ENCODE measurements at places on chromosomes 12 and 14. TPM values are rescaled to one million over a fixed set of nuclear protein-coding genes. Genes with fewer than 3 reads are reported as not detected.

Gene SPX
- 2.8 TPM for total RNA-seq

Gene ANKRD33
- not detected for total RNA-seq

Gene DDN
- 0.38 TPM for total RNA-seq

Gene HOTAIR
- total RNA-seq: not detected

Gene C1RL
- total RNA-seq: 27.4 TPM

GRCh38 chr14:89673512-89674225 lies 256.6 kb upstream of the FOXN3 start:
- no peaks in the 10 kb centered on the region for H3K27me3 ChIP-seq
- DNase-seq: peak; percentile 14
- H3K4me1 ChIP-seq: peaks cover 47% of the 10 kb centered on the region

Gene OAS1
- total RNA-seq: 41.9 TPM

Measured in activated T-cell treated with anti-CD3 and anti-CD28 coated beads, Interleukin-2, amount 50 U/mL, for 72 hours (primary cell).